Esophagus squamous epithelium (tissue), 5 donors: ENCODE measurements at places on chromosomes 2 and 18.

DNA sequence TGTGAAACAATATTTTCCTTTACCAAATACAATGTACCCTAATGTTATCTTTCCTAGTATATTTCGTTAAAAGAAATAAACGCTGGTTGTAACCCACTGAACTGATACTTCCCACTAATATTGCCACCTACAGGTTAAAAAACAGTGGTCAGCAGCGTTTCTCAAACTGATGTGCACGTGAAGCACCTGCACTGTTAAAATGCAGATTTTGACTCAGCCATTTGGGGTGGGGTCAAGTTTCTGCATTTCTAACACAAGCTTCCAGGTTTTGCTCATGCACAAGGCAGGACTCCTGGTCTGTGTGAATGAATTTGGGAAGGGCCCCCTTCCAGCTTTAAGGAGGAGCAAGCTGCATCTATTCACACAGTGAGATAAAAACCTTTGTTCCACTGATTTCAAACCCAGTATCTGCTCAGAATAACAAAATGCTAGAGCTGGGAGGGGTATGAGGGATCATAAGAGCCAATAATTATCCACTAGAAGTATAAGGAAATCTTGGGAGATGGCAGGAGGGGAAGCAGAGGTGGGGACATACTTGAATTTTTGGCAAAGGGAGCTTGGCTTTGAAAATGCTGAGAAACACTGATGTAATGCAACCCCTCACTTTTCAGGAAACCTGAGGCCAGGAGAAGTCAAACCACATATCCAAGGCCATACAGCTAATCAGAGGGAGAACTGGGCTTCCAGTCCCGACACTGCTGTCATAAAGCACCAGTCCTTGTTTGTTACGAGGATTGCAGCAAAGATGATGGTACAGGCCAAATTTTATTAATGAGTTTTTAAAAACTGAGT lies 116.2 kb downstream of the RBMS1 start:
- DNase-seq = no peak

DNA sequence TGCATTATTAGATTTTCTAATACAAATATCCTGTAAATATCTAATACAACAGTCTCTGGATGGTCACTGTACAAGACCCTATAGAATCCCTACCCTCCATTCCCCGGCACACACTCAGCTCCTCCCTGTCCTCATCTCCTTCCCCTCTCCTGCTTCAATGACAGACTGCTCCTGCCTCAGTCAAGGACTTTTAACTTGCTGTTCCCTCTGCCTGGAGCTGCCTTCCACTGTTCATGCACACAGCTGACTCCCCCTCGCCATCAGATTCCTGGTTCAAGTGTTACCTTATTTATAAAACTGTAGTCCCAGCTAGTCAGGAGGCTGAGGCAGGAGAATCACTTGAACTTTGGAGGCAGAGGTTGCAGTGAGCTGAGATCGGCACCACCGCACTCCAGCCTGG lies 3.3 kb downstream of the CDK15 start:
- no peak for DNase-seq

- no peak for DNase-seq
Measured at GRCh38 chr2:177921726-177922125, 150.9 kb downstream of the PDE11A start.

DNA sequence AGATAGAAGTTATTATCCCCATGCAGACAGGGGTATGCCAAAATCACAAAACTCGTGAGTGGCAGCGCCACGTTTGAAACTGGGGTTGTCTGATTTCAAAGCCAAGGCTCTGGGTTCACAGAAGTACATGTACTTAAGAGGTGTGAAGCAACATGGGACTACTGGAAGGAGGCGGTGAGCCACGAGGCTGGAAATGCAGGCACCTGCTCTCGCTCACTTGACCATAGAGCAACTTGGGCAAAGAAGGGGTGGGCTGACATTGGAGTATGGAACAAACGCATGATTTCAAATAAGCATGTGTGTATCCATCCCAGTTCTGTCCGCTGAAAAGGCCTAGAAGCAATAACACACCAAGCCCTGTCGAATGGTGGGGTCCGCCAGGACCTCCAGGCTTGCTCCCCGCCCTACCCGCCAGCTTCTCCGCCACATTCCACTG lies 593 bp upstream of the ACTR2 start:
- DNase-seq = no peak
